SHP77 treated with DMSO at 0.1 percent for 48 hours (cell line): ENCODE measurements at places on chromosomes 1 and 21.

- DNase-seq: no peak
These were observed 43.9 kb downstream of the GRHL3 start for GRCh38 chr1:24362982-24363614.

DNA sequence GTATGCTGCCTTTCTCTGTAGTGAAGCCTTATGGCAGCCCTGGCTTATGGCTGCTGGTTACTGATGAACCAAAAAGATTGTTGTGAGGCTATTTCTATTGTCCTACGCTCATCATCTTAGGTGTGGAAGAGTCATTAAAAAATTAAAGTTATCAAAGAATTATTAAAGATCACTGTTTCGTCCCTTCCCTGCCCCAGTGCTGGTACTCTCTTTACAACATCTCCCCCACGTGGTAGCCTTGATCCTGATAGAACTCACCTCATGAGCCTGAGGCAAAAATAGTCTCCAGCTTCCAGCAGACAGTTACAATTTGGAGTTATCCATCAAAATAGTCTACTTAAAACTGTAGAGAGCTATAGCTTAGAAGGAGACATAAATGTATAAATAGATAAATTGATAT lies 201.5 kb downstream of the S1PR1 start:
- DNase-seq: no peak

DNA sequence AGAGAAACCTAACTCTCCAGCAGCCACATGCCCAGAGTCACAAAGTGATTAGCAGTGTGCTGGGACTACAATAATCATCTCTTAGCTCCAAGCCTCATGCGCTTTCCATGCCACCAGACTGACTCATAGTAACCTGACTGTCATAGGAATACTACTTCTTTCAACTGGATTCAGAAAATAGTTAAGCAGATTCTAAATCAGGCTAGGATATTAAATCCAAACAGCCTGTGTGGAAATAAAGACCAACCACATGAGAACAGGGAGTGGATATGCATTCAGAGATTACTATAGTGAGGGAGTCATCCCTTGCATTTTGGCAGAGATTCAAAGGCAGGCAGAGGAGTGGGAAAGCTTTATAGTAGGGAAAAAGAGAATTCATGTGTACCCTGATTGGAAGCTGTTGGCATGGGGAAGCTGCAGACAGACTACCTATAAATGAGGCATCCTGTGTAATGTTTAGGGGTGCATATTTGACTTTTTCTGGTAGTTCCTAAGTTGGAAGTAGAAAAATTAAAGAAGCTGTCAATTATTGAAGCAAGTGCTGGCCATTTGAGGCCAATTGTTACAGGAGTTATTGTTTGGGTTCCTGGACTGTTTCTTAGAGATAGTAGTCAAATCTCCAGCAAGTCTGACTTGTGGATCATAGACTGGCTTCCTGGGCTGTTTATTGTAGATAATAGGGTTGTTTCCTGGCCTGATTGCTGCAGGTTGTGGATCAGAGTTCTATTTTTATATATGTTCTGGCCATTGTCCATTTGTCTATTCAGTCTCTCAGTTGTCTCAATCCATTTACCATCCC lies 31.7 kb upstream of the DNAH14 start:
- DNase-seq: no peak

DNA sequence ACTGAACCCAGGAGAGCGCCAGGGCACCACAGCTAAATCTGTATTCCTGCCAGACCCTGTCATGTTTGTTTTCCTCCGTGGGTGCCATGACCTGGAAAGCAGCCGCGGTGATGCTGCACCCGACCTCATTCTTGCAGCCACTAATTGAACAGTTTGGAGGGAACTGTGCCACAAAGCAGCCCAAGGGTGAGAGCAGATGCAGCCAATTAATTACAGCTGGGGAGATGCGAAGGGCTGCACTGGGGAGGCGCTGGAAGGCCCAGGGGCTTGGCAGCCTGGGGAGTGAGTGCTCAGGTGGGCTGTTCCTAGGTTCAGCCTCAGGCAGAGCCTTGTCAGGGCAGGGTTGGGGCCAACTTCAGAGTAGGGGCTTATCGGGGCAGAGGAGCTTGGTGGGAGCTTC lies 158.4 kb upstream of the CD34 start:
- no peak for DNase-seq

DNA sequence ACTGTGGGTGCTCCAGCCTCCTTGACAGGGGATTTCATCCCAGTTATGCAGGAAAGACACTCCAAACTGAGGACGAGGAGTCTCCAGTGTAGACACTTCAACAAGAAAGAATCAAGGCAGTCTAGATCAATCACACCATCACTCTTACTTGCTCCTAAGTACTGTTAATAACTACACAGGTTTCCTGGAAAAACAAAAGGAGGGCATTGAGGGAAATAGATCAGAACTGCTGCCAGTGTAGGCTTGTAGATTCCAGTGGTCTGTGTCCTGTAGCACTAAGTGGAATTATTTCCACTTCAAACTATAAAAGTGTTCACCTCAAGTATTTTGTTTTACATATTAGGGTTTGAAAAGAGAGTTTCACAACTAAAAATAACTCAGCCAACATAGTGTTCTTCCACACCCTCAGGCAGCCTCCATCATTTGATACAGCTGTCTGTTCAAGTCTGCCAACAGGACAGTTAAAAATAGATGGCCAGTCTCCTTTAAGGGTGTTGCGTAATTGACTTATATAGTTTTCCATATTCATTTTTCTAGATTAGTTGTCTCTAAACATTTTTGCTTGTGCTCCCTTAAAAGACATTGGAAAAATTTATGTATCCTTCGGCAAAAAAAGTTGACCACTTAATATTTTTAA lies 32.0 kb upstream of the AGL start:
- DNase-seq: no peak

DNA sequence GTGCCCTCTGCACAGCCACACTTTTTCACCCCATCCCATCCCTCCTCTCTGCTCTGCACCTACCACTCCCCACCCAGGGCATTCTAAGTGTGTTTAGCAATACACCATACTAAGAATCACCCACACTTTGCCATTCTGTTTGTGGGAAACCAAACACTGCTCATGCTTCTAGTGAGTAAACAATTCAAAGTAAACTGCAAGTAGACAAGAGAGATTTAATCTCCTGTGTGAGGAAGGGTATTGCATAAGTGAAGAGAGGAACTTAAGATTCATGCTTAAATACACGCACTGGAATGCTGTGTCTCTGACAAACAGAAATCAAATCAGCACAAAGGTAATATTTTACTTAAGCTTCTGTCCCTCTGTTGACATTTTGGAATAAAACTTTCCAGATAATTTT lies 4.8 kb upstream of the EDARADD start:
- DNase-seq: no peak

DNA sequence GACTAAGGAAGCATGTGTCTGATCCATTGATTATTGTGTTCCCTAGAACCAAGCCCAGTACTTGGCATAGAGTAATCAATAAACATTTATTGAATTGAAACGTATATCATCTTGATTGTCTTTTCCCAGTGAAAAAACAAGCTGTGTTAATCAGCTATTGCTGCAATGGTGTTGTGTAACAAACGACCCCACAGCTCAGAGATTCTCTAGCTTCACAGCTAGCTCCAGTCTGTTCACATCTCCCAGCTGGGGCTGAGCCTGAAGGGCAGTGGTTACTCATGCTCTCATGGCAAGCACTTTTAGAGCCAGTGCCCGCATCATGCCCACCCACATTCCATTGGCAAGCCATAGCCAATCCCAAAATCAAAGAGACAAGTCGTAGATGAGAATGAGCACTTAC lies 237.4 kb upstream of the RAB4A start:
- no peak for DNase-seq

- peak; percentile 31 for DNase-seq
These were observed 27.7 kb upstream of the PTGFRN start for GRCh38 chr1:116881879-116882520.

GRCh38 chr1:14265495-14265894 lies 333.0 kb upstream of the KAZN start:
- DNase-seq: no peak

- DNase-seq: no peak
These were observed 21.5 kb downstream of the BRINP3 start for GRCh38 chr1:190456129-190456528.

GRCh38 chr1:7953850-7954609 lies 7.5 kb upstream of the PARK7 start:
- peak; percentile 90 for DNase-seq

DNA sequence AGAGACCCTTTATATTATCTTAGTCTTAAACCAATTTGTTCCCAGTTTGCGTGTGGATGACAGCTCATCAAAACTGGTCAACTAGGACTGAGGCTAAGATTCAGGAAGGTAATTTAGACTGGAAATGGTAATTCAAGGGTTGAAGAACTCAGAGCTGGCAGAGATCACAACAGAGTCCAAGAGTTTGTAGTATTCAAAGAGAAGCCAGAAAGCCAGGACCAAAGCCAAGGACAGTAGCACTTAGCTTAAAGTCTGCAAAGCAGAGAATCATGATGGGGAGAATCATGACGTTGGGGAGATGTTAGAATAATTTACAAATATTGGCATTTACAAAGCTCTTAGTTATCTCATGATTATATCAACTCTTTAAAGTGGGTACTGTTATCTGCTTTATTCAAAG lies 32.6 kb downstream of the RNF11 start:
- no peak for DNase-seq

GRCh38 chr1:11797525-11798216 lies 8.1 kb downstream of the MTHFR start:
- DNase-seq: no peak

DNA sequence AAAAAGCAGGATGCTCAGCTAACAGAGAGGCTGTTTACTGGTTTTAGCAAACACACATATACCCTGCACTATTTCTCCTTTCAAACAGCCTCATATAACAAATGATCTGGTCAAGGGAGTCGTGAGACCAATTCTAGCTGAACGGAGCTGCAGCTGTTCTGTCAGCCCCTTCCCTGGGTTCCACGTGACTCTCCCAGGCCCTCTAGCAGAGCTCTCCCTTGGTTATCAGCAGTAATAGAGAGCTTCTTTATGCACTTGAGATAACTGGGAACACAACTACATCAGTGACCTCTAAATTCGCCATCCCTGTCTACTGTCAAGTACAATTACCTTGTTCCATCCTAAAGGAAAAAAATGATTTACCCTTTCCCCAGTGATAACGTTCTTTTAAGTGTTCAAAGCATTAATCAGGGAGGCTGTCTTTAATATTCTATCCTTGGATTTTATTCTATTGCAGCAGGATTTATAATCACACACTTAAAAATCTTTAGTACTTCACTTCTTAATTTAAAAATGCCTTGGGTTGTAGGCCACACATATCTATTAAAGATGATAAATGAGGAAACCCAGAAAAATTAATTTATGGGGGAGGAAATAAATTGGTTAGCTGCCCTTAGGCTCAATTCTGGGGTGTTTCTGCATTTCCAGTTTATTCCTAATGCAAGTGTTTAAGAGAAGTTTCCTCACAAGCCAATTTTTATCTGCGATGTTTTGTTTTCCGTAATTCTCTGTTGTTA lies 28.2 kb downstream of the PTGER3 start:
- DNase-seq: no peak

DNA sequence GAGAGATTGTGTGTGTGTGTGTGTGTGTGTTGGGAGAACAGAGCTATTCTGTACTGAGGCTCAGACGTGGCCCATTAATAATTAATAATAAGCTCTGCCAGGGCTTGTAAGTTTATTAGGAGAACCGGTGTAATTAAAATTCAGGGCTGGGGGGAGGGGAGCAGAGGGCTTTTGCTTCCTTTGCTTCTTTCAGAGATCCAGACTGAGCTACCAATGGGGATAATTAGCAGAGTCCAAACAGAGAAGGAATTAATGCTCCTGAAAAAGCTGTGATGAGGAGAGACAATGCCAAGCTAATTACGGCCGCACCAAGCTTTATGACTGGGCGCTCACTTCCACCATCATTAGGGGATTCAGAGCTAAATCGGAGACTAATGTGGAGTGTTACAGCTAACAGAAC lies 4.5 kb downstream of the SYT6 start:
- DNase-seq: no peak

GRCh38 chr1:101992821-101993575 lies 3.7 kb downstream of the OLFM3 start:
- peak; percentile 34 for DNase-seq

DNA sequence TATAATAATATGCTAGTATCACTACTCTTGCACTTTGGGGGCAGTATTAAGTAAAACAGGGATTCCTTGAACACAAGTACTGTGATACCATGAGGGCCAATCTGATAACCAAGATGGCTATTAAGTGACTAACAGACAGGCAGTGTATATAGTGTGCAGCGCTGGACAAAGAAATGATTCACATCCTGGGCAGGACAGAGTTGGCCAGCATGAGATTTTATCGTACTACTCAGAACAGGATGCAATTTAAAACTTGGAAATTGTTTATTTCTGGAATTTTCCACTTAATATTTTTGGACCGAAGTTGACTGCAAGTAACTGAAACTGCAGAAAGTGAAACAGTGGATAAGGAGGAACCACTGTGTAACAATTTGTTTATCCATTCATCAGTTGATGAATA lies 74.6 kb downstream of the DNTTIP2 start:
- DNase-seq: no peak

DNA sequence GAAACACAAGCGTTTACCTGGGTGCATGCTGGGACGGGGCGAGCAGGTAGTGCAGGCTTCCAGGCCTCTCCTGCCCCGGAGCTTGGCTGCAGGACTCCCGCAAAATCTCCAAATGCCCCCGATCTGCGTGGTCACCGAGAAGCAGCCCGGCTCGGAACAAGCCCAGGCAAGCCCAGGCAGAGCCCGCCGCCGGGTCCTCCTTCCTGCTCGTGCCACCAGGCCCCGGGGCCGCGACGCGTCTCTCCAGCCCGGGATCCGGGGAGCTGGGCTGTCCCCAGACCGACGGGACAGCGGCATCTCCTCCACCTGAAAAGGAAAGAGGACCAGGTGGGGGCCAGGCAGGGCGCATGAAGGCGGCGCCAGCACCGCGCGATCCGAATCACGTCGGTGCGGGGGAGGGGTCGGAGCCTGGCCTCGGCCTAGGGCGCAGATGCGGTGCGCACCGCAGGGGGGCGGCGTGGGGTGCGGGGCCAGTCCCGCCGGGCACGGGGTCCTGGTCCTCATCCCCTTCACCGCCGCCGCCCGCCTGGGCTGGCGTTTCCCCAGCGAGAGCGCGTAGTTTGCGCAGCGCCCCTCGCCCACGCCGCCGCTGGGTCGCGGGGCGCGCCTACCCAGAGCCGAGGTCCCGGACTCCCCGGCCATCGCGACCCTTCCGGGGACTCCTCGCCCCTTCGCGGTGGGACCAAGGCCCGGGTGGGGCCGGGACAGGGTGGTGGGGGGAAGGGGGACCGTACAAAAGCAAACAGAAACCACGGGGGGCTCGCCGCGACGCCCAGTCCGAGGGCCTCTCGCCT lies 52.4 kb upstream of the H6PD start:
- no peak for DNase-seq

GRCh38 chr1:215405211-215405610 lies 161.9 kb upstream of the KCTD3 start:
- DNase-seq: no peak

- DNase-seq: no peak
These were observed 54.8 kb downstream of the KIF21B start for GRCh38 chr1:200968469-200969410.
